ENCODE measurements at places on chromosomes 4 and X. TPM values are rescaled to one million over a fixed set of nuclear protein-coding genes. Genes with fewer than 3 reads are reported as not detected.

- no peak for DNase-seq
These were observed 161.2 kb downstream of the STK32B start for GRCh38 chr4:5212255-5213013.

- DNase-seq, result no peak
These were observed 725.0 kb downstream of the CCSER1 start for GRCh38 chr4:90852237-90852636.

ADAM29 gene
- not detected for total RNA-seq

C4orf51 gene
- not detected for total RNA-seq

Measured in LHCN-M2 (cell line).